Right lobe of liver (tissue), 6 donors: ENCODE measurements at places on chromosomes 1 and 21. TPM values are rescaled to one million over a fixed set of nuclear protein-coding genes. Genes with fewer than 3 reads are reported as not detected.

- no peak for DNase-seq
Measured at GRCh38 chr1:33143698-33144097, 38.1 kb downstream of the TRIM62 start.

DNA sequence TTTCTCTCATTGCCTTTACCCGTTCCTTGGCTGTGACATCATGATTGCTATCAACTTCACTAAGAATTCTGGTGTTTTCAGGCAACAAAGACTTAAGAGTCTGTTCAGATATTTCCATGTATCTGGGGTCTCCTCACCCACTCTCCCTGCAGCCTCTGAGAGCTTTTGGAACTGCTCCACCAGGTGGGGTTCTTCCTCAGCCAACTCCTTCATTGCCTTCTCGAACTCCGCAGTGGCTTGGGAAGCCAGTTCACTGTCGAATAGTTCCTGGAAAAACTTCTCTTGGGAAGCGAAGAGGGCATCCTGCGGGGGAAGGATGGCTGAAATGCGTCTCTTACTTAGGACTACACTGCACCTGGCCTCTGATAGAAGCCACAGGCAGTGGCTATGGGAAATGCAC is 2.1 kb downstream of the PEX19 start:
- DNase-seq: no peak

GRCh38 chr1:236063919-236064673 is 794 bp downstream of the NID1 start:
- DNase-seq: peak; percentile 88

Gene TADA1
- 15.1 TPM for total RNA-seq

Gene IL24
- total RNA-seq: not detected

Gene DNM3
- 0.48 TPM for total RNA-seq

GRCh38 chr21:39947031-39947430 is 79.8 kb downstream of the PCP4 start:
- DNase-seq: no peak

Gene CSRP1
- total RNA-seq: 54.9 TPM

DNA sequence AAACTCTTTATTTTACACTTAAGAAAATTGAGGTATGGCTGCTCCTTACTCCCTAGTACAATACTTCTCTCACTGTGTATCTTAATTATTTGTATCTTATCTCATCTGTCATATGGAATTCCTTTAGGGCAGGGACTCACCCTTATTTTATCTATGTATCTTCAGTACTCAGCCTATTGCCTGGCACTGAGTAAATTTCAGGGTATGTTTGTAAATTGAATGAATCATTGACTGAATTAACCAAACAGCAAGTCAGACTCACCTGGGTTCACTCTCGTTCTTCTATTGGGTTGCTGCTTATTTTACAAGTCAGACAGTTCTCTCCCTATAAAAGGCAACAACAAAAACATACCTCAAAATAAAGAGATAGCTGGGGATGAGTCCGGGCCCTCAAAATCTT is 63.8 kb downstream of the LAMC1 start:
- no peak for DNase-seq

DNA sequence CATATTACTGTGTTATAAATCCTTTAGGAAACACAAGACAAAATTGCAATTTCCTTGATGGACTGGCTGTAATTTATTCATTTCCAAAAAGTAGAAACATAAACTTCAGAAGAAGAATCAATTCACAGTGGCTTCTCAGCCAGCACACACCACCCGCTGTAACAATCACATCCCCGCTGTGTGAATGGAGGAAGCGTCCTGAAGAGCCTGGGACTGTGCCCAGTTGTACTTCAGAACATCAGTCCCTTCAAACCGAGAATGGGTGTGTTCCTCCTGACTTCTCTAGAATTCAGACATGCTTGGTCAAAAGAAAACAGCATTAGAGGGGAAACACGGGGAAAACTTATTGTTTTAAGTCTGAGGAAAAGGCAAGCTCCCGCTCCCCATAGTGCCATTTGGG is 28.8 kb upstream of the CD84 start:
- no peak for DNase-seq

- no peak for DNase-seq
Measured at GRCh38 chr1:185353124-185353523, 36.1 kb upstream of the IVNS1ABP start.

Gene HAPLN2
- not detected for total RNA-seq

GRCh38 chr1:41907446-41907845 is 11.3 kb downstream of the HIVEP3 start:
- DNase-seq: no peak

- DNase-seq: no peak
Measured at GRCh38 chr1:234473118-234473517, 5.9 kb downstream of the TARBP1 start.

Gene LCE1A
- total RNA-seq: not detected

GRCh38 chr1:9595968-9596340 is 7.2 kb downstream of the TMEM201 start:
- DNase-seq: no peak

DNA sequence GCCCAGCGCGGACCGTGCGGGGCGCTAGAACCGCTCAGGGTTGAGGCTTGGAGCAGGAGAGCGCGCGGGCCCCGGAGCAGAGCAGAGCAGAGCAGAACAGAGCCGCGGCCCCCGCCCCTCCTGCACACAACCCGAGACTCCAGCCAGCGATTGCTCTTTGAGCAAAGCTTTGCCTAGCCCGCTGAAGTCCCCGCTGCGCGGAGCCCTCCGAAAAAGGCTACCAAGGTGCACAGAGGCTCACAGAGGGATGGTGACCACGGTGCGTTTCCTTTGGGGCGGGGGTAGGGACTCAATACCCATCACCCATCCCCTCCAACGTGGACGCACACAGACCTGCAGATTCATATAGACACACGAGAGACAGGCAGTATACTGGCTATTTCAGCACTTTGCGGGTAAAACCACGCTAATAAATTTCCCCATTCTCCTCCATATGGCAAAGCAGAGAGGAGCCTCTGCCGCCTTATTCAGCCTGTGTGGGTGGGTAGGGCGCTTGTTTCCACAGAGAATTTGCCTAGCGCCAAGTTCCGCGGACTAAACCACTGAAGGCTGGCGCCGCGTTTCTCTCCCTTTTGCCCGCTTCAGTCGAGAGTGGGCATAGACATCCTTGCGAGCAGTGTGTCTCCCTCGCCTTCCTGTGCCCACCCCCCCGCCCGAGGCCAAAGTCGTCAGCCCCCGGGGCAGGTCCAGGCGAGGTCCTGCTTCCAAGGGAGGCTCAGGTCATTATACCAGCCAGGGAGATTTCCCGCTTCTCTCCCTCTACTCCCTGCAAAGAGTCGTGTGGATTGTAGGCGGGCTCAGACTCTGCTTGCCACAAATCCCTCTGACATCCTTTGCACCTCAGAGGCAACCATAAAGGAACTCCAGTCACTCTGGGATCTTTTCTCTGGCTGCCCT is 8.5 kb downstream of the HLX start:
- DNase-seq: no peak

Gene F11R
- 66.2 TPM for total RNA-seq

- no peak for DNase-seq
Measured at GRCh38 chr21:45959779-45960390, 21.7 kb upstream of the COL6A1 start.

DNA sequence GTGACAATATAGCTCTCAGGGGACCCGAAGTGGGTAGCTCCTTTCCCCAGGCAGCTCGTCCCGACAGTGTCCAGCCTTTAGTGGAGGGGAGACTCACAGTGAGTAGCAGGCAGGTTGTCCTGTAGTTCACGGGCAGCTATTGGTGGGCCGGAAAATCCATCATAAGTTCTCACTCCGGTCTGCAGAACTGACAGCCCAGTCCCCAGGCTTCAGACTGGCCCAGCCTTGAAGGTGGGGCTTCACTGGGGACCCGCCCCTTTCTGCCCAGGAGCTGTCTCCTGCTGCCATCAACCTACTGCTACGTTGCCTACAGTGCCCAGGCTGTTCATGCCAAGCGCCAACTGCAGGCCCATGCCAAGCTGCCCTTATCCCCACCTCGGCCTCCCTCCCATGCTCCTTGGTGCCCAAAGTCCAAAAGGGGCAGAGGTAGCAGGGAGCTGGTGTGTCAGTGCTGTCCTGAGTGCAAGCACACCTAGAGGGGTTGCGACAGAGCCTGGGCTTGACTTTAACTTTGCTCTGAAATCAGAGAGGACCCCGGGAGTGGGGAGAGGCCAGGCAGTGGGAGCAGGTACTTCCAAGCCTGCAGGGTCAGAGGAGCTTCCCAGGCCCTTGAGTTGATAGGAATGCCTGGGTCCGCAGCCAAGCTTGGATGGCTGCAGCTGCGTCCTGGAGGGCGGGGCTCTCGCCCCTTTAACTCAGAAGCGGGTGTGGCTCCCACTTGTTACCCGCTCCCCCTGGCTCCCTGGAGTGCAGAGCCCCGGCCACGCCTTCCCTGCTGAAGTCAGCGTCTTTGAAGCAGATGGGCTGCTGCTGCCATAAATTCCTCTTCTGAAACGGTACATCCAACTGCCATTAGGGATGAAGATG is 1144.3 kb upstream of the NCAM2 start:
- peak; percentile 8 for DNase-seq

Gene CDC42
- 82.7 TPM for total RNA-seq

GRCh38 chr21:46211786-46212720 is 16.5 kb downstream of the LSS start:
- peak; percentile 40 for DNase-seq

DNA sequence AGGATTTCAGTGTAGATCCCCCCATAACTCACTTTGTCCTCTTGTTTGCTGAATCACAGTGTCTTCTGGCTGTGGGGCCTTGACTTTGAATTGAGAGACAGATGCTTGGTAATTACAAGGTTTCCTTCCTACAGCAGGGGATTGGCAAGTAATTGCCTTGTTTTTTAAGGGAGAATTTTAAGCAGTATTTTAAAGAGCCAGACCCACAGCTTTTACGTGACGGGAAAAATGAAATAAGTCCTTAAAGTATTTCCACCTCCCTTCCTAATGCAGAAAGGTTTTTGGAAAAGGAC is 41.0 kb downstream of the PGBD5 start:
- no peak for DNase-seq

DNA sequence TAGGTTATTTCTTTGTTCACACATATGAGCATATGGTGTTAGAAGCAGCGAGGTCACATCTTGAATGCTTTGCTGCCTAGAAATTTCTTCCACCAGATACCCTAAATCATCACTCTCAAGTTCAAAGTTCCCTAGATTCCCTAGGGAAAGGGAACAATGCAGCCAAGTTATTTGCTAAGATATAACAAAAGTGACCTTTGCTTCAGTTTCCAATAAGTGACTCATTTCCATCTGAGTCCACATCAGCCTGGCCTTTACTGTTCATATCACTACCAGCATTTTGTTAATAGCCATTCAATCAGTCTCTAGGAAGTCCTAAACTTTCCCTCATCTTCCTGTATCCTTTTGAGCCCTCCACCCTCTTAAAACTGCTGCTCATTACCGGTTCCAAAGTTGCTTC is 1502.5 kb downstream of the KCNT2 start:
- DNase-seq: no peak

GRCh38 chr1:110214454-110215404 is 4.6 kb downstream of the KCNC4 start:
- no peak for DNase-seq

Gene FCGR3A
- total RNA-seq: 22.8 TPM

- no peak for DNase-seq
Measured at GRCh38 chr1:227072991-227073390, 132.9 kb downstream of the COQ8A start.

Gene BEND5
- 0.34 TPM for total RNA-seq

Gene S100A4
- 11.3 TPM for total RNA-seq

Gene EVA1B
- total RNA-seq: 6.6 TPM

DNA sequence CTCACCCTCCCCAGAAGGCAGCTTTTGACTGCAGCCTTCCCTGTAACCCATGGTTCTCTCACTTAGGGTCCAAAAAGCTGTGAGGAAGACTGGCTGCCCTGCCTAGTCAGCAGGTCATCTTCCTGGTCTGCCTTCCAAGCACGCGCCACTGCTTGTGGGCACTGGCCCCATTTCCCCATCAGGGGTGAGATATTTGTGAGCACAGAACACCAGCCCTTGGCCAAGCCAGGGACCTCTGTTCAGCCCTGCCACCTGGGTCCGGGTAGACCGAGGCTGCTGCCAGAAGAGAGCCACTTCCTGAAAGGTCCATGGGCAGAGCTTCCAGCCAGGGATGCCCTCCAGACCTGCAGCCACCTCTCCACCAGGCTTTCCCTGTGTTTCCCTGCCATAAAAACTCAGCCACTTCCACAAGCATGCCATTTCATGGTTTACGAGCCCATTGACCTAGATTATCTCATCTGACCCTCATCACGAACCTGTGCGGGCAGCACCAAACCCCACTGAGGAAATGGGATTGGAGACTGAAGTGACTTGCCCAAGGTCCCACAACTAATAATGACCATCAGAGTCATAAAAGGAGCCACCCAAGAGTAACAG is 40.5 kb downstream of the GLIS1 start:
- no peak for DNase-seq

Gene OR6N1
- not detected for total RNA-seq

DNA sequence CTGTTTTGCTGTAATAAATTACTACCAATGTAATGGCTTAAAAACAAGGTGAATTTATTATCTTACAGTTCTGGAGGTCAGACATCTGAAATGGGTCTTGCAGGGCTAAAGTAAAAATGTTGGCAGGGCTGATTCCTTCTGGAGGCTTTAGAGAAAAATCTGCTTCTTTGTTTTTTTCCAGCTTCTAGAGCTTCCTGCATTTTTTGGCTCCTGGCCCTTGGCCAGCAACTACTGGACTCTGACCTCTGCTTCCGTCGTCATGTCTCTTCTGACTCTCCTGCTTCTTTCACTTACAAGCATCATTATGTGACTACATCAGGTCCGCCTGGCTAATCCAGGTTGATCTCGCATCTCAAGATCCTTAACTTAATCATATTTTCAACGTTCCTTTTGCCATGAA is 350.9 kb downstream of the S1PR1 start:
- peak; percentile 51 for DNase-seq

DNA sequence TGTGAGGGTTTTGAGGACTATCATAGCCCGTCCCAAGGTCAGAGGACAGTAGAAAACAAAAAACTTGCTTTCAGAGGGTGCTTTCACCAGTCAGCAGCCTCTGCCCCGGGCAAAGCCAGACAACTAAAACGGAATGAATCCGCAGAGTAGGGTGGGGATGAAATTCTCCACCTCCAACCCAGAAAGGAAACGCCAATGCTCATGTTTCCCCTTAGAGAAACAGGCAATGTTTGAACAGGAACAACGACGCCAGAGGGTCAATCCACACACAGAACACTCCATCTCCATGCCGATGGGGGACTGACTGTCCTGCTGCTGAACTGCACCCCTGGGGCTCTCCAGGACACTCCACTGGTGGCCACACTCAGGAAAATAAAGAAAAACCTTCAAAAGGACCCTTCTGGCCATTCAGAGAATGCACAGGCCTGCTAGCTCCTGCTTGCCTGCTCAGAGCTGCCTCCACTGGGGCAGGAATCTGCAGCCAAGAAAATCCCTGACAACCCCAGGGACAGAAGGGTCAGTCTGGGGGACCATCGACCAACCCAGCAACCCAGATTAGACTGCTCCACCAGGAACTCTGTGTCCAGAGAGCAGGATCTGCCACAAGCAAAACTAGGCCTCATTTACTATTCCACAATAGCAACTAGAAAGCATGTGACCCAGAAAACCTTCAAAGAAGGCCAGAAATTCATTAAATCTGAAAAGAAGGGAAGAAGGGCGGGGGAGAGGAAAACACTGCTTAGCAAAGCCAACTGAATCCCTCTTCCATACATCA is 116.0 kb downstream of the TOMM20 start:
- DNase-seq: no peak

DNA sequence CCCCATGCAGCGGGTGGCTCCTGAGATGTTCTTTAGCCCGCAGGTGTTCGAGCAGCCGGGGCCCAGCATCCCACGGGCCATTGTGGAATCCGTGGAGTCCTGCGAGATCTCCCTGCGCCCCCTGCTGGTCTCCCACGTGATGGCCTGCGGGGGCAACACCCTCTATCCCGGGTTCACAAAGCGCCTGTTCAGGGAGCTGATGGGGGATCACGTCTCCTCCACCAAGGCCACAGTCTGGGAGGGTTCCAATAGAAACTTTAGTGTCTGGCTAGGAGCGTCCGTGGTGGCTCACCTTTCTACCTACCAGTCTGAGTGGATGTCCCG is 71.0 kb downstream of the ACTL8 start:
- peak; percentile 51 for DNase-seq
